ENCODE measurements at places on chromosomes 6 and 20. TPM values are rescaled to one million over a fixed set of nuclear protein-coding genes. Genes with fewer than 3 reads are reported as not detected.

GRCh38 chr6:125888989-125889656 lies 67.4 kb upstream of the HINT3 start:
- DNase-seq, result no peak

DNA sequence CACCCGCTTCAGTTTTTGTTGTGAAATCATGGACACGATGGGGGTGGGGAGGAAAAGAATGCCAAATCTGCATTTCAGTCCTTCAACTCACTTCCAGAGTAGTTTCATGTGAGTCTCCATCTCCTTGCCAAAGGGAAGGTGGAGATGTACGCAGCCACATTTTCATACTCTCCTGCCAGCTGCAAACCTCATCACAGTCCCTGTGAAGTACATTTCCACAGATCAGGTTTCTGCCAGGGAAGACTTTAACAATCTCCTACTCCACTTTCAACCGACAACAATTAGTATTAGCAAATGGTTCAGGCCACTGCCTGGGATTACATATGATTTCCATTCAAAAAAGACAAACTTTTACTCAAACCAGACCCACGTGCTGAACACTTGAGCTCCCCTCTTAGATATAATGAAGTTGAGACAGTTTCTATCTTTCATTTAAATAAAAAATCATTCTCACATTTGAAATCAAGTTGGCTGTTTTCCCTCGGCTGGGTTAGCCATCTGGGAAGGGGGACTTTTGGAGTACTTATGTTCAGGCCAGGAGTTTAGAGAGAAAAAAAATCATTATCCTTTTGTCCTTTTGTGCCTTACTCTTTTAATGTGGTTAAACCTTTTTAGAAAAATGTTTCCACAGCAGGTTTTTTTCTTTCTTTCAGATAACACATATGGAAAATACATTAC lies 51.0 kb upstream of the CEP162 start:
- no peak for DNase-seq

DNA sequence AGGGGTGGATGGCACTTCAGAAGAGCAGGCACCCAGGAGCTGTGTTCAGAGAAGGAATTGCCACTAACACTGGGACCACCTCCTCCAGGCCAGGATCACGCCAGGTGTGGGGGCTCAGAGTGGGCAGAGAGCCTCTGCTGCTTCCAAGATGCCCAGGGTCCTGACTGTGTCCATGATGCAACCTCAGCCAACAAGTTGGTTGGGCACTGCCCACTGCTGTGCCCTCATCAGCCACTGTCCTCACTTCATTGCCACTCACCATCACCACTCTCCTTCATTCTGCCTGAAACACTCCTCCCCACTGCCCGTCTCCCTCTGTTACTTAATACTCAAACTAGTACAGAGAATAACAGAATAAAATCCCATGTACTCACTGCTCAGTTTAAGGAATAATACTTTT lies 16.5 kb upstream of the TCF15 start:
- DNase-seq, result no peak

- DNase-seq, result no peak
Measured at GRCh38 chr6:127514179-127514772, 4.9 kb downstream of the MTCL3 start.

GRCh38 chr6:32816746-32817204 lies at the start of gene HLA-DOB:
Gene HLA-DOB (minus strand): TSS chr6:32817002. CDS start chr6:32816951, 51 bp downstream.
- peak; percentile 78 for DNase-seq

Gene SCRT2
- not detected for polyA plus RNA-seq

- DNase-seq, result no peak
Measured at GRCh38 chr6:87430499-87430898, 22.7 kb downstream of the CFAP206 start.

Gene VWA7
- not detected for polyA plus RNA-seq

GRCh38 chr6:41652866-41653652 lies 14.8 kb downstream of the MDFI start:
- no peak for DNase-seq

Gene HLA-DRB5
- 2,377 TPM for polyA plus RNA-seq

DNA sequence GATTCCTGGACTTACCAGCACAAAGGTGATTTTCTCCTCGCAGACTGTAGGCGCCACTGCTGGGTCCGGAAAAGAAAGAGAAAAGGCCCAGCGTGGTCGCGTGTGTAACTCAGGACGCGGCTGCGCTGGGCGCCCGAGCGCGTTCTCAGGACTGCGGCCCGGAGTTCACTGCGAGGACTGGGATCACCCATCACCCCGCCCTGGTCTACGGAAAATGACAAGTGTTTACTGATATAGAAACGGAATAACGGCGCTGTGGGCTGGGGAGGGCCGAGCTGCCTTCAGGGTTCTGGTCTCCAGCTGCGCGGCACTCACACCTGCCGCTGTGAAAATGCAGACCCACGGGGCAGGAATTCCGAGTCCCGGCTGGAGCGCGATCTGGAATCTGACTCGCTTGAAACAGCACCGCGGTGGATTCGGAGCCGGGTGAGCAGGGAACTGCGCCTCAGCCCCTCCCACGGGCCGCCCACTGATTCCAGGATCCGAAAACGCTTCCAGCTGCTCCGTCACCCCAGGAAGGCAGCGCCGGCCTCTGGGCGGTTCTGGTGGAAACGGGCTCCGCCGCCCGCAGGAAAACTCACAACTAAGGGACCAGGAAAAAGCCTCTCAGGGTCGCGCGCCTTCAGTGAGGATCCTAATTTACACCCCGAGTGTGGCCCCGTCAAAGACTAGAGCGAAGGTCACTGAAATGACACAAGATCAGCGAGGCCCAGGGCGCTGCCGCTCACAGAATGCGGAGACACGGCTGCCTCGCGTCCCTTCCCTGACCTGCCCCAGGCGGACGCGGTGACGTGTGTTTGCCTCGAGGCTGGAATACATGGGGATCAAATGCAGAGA lies 34.5 kb downstream of the HLA-A start:
- DNase-seq, result peak; percentile 36

DNA sequence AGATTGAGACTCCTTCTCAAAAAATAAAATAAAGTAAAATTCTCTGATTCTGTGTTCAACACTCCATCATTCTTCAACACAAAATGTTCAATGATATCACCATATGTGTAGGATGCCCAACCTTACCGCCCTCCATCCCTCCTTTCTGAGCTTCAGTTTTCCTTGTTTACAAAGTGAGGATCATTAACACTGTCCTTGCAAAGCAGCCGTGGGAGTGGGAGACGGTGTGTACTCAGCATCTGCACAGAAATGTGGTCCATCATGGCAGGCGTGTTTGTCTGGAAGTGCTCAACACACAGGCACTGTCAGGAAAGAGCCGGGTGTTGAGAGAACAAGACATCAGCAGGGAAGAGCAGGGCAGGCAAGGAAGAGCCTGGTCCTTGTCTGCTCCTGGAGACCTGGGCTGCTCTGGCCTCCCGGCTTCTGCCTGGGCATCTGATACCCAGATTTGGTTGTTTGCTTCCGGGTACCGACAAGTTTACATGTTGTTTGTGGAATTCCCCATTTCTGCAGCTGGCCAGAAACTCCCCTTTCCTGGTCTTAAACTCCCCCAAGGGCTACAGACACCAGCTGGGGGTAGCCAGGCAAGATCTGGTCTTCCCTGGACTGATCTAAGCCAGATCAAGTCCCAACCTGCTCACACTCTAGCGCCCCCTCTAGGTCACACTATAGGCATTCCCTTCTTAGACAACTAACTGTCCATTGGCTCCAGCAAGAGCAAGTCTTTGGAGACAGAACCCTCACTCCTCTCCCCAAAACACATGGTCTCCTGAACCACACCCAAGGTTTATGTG lies 26.7 kb upstream of the TTPAL start:
- no peak for DNase-seq

Gene HNF4A
- not detected for polyA plus RNA-seq

DNA sequence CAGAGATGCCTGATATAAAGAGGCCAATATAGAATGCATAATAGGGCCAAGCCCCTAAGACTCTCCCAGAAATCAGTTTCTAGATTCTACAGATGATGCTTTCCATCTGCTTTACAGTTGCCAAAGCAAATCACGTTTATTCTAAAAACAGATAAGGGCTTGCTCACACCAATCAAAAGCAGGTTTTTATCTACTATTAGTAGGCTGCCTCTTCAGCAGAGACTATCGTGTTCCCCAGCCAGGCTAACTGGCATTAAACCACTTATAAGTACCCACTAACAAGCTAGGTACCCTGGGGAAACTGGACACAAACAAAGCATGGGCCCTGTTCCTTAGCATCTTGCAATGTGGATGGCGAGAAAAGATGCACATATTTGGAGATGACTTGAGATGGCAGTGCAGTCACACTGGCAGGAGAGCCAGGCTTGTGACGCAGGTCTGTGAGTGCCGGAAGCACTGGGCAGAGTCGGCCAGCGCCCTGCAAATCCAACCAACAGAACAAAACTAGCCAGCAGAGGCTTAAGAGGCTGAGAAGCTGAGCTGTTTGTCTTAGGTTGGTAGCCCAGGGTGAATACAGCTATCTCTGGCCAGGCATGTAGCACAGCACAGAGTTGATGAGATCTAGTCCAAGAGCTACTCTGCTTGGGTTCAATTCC lies 73.4 kb downstream of the GFOD1 start:
- no peak for DNase-seq

- no peak for DNase-seq
Measured at GRCh38 chr6:38264605-38265004, 375.1 kb downstream of the BTBD9 start.

DNA sequence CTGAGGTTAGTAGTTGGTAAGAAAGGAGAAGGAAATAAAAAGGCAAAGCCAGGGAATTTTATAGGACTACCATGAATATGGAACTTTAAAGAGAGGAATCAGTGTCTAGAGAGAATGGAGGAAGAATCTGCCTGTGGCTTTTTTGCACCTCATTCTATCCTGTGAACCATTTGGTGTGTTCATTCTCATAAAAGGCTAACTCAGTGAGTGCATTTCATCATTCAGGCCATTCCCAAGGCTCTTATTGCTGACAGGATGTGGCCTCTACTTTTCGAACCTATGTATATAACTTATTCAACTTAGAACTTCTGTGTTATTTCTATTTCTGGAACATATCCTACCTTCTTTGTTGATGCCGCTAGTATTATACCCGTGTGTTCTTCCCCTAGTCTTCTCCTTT lies 27.1 kb downstream of the HSF2 start:
- DNase-seq, result no peak

Gene GPSM3
- polyA plus RNA-seq, result 131 TPM

Gene BICRAL
- 4.7 TPM for polyA plus RNA-seq

GRCh38 chr6:1449896-1450295 lies 60.5 kb downstream of the FOXF2 start:
- no peak for DNase-seq

DNA sequence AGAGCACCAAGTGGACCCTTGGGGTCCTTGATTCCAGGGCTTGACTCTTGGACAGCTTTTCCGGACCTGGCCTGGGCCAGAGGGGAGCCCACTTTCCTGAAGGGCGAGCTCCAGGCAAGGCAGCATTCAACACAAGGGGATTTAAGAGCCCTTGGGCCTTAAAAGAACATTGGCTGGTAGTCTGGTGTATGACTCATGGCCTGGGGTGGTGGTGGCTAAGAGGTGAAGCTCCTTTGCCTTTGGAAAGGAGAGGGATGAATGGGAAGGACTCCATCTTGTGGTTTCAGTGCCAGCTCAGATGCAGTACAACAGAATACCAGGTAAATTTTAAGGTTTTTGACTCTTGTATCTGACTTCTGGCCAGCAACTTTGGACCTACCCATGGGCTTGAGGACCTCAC lies 760.7 kb downstream of the GRIK2 start:
- DNase-seq, result no peak

Gene MTRF1L
- 15.6 TPM for polyA plus RNA-seq

GRCh38 chr6:35727231-35727934 lies 9.4 kb upstream of the ARMC12 start:
- DNase-seq, result no peak

DNA sequence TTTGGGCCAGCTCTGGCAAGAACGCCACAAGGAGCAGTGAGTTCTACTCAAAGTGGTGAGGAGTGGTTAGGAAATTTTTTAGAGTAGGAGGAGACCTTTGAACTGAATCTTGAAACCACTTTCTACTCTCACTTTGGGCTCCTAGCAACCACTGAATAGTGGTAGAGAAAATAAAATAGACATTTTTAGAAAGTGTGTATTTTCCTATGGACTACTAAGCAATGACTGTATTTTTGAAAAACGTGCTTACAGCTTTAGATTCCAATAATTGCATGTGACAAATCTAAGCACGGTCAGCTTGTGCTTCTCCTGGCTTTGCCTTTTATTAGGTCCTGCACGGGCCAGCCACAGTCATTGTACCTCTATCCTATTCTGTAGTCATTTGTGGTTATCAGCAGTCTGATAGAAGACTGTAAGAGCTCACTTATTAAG lies 8.7 kb upstream of the IFNGR1 start:
- DNase-seq, result no peak

Measured in naive B cell (primary cell).